ENCODE measurements at places on chromosomes 11 and 22.

DNA sequence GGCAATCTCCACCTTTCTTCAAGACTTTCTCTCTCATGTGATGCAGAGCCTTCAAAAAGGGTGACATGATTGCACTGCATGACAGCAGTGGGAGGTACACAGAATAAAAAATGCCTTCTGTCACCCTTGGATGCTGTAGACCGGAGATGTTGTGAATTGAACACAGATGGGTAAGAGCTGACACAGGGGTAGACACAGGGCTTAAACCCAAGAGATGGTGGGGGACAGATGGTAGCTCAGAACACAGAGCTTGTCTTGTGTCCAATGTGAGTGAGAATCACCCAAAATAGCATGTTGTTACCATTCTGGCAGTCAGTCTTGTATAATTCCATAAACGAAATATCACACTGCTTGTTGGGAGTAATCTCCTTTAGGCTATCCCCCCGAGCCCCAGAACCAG, 69.9 kb downstream of the JRKL start:
- no peak for DNase-seq

DNA sequence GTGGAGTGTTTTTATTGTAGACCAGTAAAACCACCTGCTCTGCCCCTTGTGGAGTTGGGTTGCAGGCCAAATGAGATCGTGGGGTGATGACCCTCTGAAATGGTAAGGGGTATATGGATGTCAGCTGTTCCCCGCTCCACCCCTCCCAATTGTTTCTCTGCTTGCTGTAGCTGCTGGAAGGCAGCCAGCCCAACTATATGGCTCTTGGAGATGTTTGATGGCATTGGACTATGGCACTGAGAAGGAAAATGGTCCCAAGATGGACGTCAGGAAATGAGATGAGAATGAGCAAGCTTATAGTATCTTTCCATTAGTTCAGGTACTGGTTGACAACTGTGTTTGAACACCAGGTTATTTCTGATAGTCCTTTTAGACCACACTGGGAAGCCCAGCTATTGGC, 94.8 kb upstream of the SORL1-AS1 start:
- DNase-seq: no peak

DNA sequence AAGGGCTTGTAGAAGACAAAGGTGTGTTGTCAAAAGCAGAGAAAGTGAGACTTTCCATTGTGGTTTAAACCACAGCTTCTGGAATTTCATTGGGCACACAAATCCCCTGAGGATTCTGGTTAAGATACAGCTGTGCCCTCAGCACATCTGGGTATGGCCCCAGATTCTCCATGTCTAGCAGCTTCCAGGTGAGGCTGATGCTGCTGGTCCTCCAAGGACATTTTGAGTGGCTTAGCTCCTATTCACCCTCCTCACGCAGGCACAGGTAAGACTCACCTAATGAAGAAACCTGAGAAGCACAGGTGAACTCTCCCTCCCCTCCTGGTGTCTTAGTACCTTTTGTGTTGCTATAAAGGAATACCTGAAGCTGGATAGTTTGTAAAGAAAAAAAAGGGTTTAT, 88.9 kb upstream of the IGLL5 start:
- DNase-seq: no peak

GRCh38 chr11:74268456-74268855, 43.0 kb downstream of the P4HA3 start:
- no peak for DNase-seq

GRCh38 chr11:47609675-47610074, 15.5 kb upstream of the C1QTNF4 start:
- DNase-seq: no peak

Data from NCI-H2029 treated with DMSO at 0.1 percent for 48 hours (cell line).